ENCODE measurements at places on chromosomes 2 and 18.
A peak's percentile ranks its signal among the peaks of the same experiment; 100 is the strongest.

GRCh38 chr18:50662775-50663383 lies 103.0 kb downstream of the MAPK4 start:
- no peak for DNase-seq

DNA sequence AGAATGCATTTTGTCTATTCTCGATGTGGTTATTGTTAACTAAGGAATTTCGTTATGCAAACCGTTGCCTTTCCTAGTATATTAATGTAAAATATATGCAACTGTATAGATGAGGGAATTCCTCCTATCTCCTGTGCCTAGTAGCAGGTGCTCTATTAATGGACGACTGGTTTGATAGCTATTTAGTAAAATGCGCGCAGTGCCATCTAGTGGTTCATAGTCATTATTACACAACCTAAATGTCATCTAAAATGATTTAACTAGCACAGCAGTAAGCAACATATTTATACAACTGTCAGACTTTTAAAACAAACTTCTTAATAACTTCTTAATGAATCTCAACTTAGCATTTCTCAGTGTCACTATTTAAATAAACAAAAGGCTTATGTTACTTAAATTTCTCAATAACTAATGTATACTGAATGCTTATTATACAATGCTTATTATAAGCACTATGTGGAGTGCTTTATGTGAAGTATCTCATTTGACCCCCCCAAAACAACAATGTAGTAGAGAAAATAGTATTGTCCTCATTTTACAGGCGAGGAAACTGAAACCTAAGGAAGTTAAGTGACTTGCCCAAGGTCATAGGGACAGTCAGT lies 77.9 kb downstream of the DTNA start:
- peak; percentile 32 for DNase-seq

DNA sequence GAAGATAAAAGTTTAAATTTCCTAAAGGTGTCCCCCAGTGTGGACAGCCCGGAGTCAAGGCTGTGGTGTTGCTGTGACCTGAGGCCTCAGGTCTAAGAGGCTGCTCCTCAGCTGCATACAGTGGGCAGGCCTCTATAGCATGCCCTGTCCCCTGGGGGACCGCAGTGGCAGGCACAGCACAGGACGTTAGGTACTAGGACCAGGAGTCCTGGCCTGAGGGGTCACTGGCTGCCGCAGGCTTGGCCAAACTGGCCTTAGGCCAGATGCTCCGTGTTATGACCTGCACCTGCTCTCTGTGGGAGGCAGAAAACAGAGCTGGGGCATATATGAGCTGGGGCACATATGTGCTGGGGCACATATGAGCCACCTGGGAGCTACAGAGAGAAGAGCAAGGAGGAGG lies 21.2 kb upstream of the MAL start:
- DNase-seq, result no peak

DNA sequence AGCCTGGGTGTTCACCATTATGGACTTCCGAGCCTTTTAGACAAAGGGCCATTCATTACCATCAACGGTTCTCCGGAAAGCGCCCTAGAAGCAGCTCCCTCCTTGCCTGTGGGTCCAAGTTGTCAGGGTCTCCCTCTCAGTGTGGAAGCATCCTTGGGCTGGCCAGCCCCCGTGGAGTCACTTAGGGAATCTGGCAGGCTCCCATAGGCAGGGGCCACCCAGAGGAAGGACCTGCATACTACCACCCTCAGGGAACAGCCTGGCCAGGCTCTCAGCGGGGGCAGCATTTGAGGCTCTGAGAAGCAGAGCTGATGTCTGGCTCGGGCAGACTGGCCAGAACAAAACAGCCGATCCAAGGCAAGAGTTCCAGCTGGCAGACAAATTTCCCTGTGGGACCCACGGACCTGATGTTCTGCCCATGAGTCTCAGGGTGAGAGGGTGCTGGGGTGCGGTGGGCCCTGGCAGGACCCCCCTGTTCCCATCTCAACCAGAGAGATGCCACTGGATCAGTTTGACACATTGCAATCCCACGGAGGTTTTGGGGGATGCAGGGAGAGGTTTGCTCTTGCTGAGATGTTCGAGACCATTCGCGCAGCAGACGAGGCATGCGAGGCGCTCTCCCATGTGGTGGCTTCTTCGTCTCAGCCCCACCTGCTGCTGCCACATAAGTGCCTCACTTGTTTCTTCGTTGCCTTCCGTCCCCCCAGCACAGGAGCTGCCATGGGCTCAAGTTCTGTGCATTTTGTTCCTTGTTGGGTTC lies 56.9 kb downstream of the ACKR3 start:
- no peak for DNase-seq

DNA sequence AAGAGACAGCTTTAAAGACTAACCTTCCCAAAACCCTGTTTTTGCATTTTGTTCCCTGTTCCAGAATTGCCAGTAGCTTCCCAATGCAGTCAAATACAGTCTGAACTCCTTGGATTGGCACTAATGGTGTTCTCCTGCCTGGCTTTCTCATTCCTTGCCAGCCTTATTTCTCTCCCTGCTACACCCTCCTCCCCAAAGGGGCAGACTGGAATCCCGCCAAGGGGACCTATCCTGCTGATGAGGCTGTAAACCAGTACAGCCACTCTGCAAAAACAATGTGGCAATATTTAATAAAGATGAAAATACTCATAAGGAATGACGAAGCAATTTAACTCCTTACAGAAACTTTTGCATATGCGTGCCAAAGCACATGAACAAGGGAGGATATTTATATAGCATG lies 4.5 kb upstream of the SLC4A5 start:
- no peak for DNase-seq

- no peak for DNase-seq
Observed at GRCh38 chr2:100235098-100235497, 87.2 kb downstream of the LONRF2 start.

DNA sequence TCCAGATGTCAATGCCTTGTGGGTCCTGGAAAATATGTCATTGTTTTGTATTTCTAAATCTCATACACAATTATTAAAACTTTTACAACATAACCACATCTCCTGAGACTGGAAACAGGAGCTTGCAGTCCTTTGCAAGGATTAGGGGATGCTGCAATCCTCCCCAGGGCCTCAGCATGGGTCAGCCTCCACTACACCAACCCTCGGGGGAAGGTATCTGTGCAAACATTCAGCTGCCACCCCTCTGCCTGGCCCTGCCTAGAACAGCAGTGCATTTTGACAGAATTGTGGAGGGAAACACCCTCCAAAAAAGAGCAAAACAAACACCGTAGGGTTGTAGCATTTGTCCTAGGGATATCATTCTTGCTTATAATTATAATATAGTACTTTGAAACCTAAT lies 4.2 kb upstream of the UPP2 start:
- no peak for DNase-seq

GRCh38 chr2:109006971-109007370 lies 18.0 kb upstream of the EDAR start:
- DNase-seq, result no peak

DNA sequence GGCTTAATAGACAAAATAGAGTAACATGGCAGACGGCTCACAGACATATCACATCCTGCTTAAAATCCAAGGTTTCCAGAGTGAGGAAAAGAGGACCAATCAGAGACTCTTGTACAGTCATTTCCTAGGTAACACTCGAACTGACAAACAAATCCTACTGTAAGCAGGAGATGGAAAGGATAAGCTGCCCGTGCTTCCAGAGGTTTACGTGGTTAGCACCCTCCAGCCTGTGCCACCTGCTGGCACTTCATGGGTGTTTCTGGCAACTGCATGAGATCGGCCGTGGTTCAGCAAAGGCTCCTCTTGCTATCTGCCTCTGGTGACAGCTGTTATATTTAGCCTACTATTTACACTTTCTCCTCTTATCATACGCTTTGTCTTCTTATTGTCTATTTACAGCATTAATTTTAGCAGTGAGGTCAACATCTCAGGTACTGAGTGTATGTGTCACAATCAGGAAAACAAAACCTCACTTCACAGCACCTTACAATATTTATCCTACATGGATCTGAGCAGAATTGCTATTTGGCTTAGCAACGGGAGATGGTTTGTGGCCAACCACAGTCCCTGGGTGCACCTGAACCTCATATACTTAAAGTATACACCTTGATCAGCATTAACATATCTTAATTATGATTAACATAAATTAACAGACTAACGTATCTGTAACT lies 226.9 kb downstream of the TMEM163 start:
- no peak for DNase-seq

DNA sequence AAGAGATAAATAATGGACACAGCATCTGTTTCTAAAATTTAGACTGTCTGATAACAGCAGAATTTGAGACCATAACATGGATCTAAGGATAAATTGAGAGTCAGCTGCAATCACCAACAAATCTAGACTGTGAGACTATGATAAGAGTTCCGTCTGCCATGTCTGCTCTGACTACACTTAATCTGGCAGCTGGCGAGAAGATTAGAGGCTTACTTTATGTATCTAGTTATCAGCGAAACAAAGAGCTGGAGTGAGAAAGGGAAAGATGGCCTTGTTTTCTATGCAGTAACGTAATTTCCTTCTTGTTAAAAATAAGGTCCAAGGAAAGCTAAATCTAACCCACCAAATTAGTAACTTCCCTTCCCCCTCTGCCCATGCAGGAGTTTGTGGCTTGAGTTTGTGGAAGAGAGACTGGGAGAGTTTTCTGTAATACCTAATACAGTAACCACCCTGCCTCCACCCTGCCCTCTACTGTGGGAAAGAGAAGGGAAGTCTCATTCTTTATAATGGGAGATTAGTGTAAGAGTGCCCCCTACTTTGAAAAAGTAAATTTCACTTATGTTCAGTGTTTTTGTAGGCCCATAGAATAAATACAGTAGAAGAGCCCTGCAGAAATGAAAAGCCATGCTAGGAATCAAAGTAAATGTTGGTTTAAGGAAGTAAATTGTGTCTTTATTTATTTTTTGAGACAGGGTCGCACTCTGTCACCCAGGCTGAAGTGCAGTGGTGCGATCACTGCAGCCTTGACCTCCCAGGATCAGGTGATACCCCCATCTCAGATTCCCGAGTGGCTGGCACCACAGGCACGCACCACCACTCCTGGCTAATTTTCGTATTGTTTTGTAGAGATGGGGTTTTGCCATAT lies 27.5 kb downstream of the EML4 start:
- peak; percentile 45 for DNase-seq

DNA sequence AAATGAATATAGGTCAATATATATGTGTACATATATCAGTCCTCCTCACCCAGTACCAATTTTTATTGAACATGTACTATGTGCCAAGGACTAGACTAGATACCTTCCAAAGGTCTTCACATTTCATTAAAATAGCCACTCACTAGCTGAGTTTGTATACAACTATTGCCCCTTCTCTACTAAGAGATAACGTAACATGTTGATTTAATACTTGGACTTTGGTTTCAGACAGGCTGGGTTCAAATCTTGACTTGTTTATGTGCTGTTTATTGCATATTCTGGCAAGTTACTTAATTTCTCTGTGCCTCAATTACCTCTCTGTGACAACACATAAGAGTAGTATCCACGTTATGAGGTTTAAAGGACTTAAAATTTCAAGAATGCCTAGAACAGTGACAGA lies 184.5 kb downstream of the MTX2 start:
- no peak for DNase-seq
